ENCODE measurements at places on chromosomes 1 and 21.
A peak's percentile ranks its signal among the peaks of the same experiment; 100 is the strongest.

DNA sequence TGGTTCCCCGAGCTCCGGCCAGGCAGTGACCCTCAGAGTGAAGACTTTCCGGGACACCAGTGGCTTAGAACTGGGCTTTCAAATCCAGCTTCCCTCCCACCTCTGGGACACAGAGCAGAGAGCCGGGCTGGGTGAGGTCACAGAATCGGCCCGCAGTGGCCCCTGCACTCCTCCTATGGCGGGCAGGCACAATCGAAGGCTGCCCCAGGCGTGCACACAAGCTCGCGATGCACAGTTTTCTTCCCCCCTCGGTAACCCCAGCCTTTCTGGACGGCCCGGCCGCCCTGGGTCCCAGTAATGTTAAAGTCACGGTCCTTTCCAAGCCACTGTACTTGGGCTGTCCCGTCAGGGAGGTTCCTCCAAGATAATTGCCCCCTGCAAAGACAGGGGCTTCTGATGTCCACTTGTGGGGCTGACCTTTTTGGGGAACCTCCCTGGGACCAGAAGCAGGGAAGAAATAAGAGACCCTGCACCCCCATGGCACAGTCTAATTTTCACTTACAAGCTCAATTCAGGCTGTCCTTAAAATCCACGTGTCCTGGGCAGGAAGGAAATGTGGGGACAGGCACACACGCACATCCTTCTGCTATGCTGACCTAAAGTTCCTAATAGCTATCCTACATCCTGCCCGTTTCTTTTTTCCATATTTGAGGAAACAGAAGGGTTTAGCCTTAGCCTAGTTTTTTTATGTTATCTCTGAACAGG lies 13.7 kb downstream of the TFF3 start:
- DNase-seq, result no peak

GRCh38 chr1:183887826-183888819 lies 83.2 kb downstream of the RGL1 start:
- DNase-seq, result no peak

DNA sequence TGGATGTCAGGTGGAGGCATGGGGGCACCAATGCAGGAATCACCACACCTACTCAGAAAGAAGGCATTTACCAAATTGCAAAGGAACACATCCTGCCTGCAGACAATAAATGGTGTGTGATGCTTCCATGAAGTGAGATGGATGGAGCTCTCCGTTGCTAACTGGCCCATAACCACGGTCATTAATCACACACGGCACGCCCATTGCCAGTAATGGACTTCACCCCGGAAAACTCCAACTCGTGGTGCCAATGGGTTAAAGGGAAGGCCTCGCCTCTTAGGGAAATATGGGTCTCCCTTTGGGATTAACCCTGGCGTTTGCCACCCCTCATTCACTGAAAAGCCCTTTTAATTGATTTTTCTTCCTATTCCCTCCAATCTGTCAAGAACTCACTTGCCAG lies 443.1 kb upstream of the DAB1 start:
- no peak for DNase-seq

DNA sequence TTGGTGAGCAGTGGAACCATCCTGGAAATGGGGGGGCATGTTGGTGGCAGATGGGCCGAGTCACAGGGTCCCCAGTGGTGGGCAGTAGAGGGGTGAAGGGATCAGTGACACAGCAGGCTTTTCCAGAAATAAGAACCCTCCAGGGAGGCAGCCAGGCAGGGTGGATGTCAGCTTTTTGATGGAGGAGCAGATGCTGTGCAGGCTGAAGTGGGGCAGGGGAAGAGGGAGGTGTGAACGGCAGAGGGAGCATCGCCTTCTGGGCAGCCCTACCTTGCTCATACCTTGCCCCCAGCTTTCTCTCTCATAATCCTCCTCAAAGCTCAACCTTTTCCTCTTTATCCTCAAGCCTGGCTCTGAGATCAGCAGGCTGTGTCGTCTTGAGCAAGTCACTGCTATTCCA lies 131.8 kb upstream of the IPO9 start:
- no peak for DNase-seq

DNA sequence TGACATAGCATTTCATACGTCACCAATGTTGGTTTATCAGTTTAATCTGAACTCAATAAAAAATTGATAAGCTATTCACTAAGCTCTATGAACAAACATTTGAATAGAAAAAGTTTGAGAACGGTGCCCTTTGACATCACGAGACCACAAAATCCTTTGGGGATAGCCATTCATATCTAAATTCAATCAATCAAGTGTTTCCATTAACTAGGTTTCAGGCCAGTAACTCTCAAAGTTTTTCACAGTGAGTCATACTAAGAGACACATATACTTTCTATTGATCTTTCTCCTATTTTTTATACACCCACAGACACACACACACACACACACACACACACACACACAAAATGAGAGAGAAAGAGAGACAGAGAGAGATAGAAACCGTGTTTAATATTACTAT lies 235.4 kb upstream of the SNX7 start:
- DNase-seq, result no peak

- no peak for DNase-seq
Measured at GRCh38 chr1:88013485-88013884, 670.6 kb upstream of the PKN2 start.

GRCh38 chr1:205313563-205314308 lies 7.8 kb downstream of the NUAK2 start:
- DNase-seq, result no peak

DNA sequence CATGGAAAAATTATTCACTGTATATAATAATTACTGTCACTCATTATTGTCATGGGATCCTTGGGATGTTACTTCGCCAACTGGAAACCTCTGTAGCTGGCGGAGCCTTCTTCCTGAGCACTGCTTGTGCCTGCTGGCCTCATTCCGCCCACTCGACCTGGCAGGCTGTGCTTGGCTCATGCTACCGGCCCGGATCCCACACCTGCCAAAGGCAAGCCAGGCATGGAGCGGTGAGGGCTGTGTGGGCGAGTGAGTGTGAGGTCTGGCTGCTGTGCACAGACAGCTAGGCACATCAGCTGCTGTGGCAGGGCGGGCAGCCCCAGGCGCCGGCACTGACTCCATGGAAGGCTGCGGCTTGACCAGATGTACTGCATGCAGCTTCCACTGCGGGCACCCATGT lies 78.4 kb downstream of the DISP1 start:
- DNase-seq, result no peak

GRCh38 chr1:200856716-200857357 lies 15.9 kb upstream of the GPR25 start:
- no peak for DNase-seq

DNA sequence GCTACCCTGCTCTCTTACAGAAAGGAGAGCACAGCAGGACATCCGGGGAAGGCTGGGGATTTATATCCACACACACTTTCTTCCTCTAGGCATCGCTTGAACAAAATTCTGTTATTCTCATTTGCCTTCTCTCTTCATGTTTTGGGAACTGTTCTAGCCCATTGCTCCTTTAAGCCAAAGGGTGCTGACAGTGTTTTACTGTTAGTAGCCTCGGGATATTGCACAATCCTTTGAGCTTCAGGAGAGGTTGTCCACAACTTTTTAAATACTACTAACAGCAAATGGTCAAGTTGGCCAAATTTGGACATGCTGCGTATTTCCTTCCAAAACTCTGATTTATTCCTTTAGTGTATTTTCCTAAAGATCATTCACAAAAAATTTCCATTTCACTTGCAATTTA lies 579.2 kb upstream of the RGS18 start:
- no peak for DNase-seq

DNA sequence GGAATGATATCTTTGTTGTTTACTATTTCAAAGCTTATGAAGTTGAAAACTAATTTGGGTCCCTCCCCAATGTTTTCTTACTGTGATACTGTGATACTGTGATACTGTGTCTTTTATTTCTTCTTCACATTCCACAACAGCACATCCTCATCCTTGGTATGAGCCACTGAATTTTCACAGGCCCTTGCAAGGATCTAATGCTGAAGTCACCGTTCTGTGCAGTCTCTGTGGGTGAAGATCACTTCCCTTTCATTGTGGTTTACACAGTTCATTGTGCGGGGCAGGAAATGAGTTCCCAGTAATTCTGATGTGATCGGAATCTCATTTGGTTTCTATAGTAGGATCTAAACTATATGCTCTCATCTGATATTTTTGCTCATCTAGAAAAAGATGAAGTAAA lies 32.1 kb upstream of the PAXBP1 start:
- no peak for DNase-seq

DNA sequence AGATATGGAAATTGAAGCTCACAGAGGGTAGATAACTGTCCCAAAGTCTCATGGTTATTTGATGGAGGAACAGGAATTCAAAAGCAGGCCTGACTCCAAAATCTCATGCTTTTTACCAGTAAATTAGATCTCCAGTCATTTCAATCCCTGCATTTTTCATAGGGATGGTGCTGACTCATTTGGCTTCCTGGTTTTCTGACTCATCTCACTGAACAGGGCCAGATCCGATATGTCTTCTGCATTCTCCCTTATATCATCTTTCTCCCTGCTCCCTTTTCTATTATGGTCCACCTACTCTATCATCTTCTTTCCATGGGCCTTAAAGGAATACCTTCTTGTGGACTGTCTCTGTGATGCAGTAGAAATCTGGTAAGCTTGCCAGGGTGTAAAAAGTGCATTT lies 187.2 kb downstream of the FGGY start:
- no peak for DNase-seq

DNA sequence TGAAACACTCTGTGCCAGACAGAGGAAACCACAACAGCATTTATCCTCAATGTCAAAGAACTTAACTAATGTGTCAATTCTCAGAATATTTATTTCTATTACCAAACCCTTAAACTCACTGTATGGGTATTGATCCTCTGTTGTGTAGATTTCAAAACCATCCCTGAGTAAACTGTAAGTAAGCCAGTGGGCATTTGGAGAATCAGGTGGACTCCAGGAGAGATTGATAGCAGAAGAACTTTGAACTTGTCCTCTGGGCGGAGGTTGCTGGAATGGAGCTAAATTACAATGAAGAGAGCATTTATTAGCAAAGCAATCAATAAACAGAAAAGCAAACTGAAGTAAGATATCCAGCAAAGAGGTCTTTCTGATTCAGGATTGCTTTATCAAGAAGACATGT lies 216.1 kb downstream of the USH2A start:
- DNase-seq, result no peak

DNA sequence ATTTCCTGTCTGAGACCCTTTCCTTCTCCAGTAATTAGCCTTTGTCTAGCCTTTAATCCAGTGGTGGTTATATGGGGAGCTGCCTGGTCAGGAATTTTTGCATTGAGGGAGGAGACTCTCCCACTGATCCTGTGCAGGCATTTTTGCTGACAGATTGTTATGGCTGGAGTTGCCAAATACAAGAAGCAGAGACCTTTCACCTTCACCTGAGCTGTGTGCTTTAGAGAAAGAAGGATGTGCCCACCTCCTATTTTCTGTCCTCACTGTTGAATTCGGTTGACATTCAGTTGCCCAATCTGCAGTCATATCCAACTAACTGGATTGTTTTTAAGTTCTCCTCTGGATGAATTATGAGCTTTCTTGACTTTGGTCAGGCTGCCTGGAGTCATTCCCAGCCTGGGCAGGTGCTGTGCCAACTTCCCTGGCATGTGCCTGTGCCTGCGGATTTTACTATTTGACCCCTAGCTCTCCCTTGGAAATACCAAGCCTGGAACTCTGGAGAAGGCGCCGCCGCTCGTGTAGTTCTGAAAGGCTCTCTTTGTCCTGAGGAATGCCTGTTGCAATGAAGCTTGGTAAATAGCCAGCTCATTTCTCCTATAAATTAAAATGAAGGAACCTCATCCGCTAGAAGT lies 143.9 kb downstream of the NOS1AP start:
- no peak for DNase-seq

- DNase-seq, result no peak
Measured at GRCh38 chr1:223198628-223198965, 55.5 kb upstream of the TLR5 start.

- DNase-seq, result no peak
Measured at GRCh38 chr1:20472860-20473711, 12.9 kb downstream of the CAMK2N1 start.

DNA sequence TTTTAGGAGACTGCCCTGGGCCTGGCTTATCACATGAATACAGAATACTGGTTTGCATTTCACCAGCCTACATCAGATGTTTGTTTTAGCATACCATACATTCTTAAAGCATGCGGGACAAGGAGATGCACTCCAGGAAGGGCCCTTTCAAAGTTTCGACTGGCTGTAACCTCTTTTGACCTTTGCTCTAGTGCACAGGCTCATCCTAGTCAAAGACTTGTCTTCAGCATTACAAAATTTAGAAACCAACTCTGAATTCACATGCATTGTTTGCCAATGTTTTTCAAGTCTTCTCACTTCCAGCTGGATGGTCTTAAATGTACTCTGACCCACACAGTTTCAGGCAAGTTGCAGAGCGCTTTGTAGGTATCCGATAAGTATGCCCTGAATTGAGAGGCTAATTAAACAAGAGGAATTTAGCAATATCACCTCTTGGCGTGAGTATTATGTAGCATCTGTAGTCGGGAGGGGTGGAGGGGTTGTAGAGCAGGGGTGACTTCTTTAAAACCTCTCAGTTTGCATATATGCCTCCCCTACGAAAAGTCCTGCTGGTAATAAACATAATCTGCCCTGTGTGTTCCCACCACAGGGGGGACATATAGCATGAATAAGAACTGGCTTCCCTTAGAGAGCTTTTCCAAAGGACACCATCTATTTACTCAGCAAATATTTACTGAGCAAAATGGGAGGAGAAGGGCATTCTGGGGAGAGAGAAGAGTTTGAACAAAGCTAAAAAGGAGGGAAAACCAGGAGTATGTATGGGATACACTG lies 24.4 kb upstream of the AHCYL1 start:
- peak; percentile 98 for DNase-seq

GRCh38 chr1:22414244-22414751 lies 37.4 kb upstream of the ZBTB40 start:
- DNase-seq, result peak; percentile 83

DNA sequence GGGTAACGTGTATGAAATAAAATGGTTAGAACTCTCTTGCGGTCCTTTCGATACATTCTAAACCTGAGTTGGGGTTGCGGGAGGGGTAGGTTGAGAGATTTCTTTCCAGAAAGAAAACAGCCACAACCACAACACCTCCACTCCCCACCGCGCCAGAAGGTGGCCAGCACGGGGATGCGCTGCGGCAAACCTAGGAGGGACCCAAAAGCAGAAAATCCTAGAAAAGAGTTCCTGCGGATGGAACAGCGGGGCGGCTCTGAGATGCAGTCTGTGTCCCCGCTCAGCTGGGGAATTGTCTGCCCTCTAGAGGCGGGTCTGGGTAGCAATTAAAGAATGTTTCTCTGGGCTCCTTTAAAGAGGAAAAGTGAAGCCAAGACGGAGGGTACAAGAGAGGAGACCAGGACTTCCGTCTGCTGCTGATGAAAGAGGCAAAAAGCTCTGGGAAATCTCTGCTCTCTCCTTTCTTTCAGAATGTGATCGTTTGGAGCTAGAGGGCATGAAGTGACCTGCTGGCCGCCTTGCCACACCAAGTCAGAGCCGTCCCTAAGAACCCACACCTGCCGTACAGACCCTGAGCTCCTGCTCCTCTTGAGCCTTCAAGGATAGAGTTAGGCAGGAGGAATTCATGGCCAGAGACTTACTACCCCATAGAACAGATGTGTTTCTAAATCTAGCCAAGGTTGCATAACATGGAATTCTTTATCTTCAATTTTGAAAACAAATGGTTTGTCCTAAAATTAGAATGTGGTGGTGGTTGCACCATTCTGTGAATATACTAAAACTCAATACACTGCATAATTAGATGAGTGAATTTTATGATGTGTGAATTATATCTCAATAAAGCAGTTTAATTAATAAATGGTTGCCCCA lies 46.5 kb upstream of the COA6 start:
- DNase-seq, result peak; percentile 46
